Tibial nerve (tissue), 4 donors: ENCODE measurements at places on chromosomes 16 and 17. TPM values are rescaled to one million over a fixed set of nuclear protein-coding genes. Genes with fewer than 3 reads are reported as not detected.

ZG16B gene
- not detected for total RNA-seq

CUEDC1 gene
- total RNA-seq: 55.5 TPM

- DNase-seq: no peak
These were observed 44.9 kb upstream of the DOC2B start for GRCh38 chr17:226108-227077.

DNA sequence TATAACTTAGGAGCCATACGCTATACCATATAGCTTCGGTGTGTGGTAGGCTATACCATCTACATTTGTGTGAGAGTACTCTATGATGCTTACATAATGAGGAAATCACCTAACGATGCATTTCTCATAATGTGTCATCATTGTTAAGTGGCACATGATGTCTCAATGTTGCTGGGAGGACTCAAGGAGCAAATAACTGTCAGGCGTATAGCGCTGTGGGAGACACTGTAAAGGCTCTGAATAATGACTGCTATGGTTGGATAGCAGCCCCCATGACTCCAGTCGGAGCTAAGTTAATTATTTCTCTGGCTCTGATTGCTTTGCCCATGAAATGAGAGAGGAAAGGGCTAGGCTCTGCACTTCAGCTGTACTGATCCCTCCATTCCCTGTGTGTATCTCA lies 197.2 kb downstream of the RGS9 start:
- DNase-seq: no peak
